Central memory CD4-positive, alpha-beta T cell (primary cell): ENCODE measurements at places on chromosomes 12 and 14.

- no peak for DNase-seq
Observed at GRCh38 chr12:49635656-49636055, 12.3 kb downstream of the PRPF40B start.

- no peak for DNase-seq
Observed at GRCh38 chr12:90173499-90174197, 465.0 kb upstream of the ATP2B1 start.

DNA sequence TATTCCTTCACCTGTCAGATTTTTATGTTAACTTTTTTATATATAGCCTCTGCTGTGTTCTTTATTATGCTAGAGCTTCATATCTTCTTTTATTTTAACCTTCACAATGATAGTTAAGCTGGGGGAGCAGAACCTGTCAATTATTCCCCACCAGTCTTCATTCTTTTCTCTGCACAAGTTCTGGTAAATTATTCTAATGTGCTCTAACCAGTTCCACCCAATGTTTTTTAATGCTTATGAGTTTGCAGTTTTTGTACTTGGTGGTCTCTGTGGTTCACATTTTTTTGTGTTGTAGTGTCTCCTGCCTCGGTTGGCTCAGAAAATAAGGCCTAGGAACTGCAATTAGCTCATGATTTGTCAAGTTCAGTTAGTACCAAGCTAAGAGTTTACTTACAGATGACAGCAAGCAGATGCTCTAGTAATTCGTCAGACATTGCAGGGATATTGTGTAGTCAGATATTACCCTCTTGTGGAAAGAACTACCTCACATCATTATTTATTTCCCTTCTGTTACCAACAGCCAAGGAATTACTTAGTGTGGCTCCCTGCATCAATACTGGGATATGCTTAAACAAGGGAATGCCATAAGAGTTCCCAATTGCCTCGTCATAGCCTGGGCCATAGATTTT, 14.5 kb downstream of the DYRK2 start:
- no peak for DNase-seq

GRCh38 chr12:98903875-98904274, 258.8 kb downstream of the APAF1 start:
- DNase-seq = no peak

GRCh38 chr14:105456736-105457617, 17.6 kb upstream of the CRIP2 start:
- no peak for DNase-seq

- DNase-seq = no peak
Observed at GRCh38 chr12:51897181-51897580, 9.3 kb downstream of the ANKRD33 start.

DNA sequence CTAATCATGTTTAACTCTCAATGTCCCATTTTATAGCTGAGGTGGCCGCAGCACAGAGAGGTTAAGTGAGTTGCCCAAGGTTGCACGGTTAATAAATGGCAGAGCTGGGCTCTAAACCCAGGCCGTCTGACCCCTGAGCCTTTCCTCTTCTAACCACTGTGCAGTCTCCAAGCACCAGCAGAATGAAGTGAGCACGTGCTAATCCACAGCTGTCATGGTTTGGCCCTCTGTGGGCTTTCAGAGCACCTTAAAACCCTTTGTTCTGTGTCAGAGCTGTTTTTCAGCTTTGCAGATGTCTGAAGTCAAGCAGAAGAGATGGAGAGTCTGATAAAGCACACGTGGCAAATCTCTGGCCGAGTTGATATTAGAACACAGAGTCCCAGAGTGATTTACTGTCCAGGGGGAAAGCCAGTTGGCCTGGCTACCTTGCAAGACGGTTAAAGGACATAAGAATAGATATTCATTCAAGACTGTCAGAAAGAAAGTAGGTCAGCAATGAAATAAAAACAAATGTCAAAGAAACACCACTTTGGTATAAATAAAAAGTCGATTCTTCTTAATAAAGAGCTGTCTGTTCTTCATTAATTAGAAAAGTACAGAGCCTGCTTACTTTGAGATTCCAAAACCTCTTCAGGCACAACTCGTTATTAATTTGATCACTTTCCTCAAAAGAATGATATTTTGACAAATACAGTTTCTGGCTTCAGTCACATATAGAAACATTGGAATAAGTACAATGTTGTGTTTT, 107.3 kb downstream of the CRADD start:
- peak; percentile 40 for DNase-seq

DNA sequence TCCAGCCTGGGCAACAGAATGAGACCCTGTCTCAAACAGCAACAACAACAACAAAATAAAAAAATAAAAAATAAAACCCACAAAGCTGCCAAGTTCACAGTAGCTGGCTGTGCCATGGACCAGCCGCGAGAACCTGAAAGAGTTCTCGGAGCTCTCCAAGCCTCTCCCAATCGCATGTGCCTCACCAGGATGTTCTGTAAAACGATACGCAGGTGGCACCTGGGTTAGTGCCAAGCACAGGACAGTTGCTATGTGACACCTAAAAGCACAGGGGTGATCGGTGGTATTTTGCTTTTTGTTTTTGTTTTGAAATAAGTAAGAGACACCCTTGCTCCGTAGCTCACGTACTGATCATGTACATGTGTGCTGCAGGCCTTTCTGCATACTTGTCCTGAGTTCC, 52.4 kb downstream of the RFLNA start:
- DNase-seq = no peak

GRCh38 chr12:96570579-96570978, 81.2 kb downstream of the CFAP54 start:
- no peak for DNase-seq
